ENCODE measurements at places on chromosomes 13 and 19.

DNA sequence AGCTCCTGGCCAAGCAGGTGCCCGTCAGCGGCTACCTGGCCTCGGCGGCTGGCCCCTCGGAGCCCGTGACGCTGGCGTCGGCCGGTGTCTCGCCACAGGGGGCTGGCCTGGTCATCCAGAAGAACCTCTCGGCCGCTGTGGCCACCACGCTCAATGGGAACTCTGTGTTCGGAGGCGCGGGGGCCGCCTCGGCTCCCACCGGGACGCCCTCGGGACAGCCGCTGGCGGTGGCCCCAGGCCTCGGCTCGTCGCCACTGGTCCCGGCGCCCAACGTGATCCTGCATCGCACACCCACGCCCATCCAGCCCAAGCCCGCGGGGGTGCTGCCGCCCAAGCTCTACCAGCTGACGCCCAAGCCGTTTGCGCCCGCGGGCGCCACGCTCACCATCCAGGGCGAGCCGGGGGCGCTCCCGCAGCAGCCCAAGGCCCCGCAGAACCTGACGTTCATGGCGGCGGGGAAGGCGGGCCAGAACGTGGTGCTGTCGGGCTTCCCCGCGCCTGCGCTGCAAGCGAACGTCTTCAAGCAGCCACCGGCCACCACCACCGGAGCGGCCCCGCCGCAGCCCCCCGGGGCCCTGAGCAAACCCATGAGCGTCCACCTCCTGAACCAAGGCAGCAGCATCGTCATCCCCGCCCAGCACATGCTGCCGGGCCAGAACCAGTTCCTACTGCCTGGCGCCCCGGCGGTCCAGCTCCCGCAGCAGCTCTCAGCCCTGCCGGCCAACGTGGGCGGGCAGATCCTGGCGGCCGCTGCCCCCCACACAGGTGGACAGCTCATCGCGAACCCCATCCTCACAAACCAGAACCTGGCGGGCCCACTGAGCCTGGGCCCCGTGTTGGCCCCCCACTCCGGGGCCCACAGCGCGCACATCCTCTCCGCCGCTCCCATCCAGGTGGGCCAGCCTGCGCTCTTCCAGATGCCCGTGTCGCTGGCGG lies 33.0 kb upstream of the EHD2 start:
- DNase-seq: no peak

DNA sequence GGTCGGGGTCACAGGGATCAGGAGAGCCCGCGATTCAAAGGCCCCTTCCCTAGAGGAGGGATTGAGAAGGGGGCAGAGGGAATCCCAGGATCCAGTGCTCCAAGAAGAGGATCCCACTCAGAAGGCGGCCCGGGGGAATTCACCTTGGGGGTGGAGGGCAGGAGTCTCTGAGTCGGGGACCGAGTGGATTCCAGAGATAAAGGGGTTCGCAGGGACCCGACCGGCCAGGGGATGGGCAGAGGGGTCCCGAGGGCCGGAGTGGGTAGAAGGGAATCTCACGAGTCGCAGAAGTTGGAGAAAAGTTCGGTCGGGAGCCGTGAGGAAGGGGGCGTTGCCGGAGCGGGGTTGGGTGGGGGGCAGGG lies 261 bp downstream of the PRKD2 start:
- no peak for DNase-seq

GRCh38 chr19:56097306-56097705 lies 23.8 kb downstream of the ZNF787 start:
- no peak for DNase-seq

GRCh38 chr13:50893211-50893852 lies 16.3 kb upstream of the RNASEH2B start:
- no peak for DNase-seq

- no peak for DNase-seq
Measured at GRCh38 chr19:30209617-30210600, 162.3 kb upstream of the ZNF536 start.

- DNase-seq: no peak
Measured at GRCh38 chr13:39957868-39958677, 302.6 kb downstream of the COG6 start.

GRCh38 chr19:49654581-49654980 lies 11.1 kb downstream of the IRF3 start:
- DNase-seq: no peak

DNA sequence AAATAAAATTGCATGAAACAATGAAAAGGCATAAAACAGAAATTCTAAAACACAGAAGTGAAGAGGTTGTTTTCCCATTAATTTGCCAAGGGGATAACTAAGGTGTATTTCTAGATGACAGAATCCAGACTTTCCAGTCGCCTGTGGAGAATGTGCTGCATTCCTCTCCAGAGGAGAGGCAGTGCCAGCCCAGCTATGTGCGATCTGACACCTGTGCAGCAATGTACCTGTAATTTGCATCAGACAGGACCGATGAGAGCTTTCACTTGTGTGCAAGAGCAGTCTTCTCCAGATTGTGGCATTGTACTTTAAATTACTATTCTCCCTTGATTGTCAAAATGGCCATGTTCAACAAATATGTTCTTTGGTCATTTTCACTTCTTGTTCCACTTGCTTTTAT lies 1037.9 kb downstream of the EFNB2 start:
- no peak for DNase-seq

DNA sequence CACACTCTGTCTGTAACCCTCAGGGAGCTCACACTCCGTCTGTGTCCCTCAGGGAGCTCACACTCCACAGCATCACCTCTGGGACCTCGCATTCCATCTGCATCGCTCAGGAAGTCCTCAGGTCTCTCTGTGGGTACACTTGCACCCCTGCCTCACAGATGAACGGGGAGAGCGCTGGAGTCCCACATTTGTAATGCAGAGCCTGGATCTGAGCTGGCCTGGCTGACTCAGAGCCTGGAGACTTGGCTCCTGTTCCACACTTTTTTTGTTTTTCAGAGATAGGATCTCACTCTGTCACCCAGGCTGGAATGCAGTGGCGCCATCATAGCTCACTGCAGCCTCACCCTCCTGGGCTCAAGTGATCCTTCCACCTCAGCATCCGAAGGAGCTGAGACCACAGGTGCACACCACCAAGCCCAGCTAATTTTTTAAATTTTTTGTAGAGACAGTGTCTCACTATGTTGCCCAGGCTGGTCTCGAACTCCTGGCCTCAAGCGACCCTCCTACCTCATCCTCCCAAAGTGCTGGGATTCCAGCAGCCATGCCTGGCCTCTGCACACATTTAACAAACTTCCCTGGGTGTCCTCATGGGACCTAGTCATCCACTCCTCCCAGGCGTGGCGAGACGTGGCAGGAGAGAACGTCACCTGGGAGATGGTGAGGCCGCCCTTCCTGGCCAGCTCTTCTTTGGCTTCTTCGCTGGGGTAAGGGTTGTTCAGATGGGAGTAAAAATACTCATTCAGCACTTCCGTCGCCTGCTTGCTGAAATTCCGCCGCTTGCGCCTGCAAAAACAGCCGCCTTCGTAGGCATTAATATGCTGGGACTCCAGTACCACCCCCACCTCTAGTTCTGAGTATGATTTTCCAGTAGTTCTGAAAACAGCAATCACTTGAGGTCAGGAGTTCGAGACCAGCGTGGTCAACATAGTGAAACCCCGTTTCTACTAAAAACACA lies 31.0 kb downstream of the CILP2 start:
- DNase-seq: no peak
